ENCODE measurements at places on chromosomes 3 and 15.

GRCh38 chr15:25775317-25775912 lies 87.7 kb downstream of the ATP10A start:
- DNase-seq: no peak

DNA sequence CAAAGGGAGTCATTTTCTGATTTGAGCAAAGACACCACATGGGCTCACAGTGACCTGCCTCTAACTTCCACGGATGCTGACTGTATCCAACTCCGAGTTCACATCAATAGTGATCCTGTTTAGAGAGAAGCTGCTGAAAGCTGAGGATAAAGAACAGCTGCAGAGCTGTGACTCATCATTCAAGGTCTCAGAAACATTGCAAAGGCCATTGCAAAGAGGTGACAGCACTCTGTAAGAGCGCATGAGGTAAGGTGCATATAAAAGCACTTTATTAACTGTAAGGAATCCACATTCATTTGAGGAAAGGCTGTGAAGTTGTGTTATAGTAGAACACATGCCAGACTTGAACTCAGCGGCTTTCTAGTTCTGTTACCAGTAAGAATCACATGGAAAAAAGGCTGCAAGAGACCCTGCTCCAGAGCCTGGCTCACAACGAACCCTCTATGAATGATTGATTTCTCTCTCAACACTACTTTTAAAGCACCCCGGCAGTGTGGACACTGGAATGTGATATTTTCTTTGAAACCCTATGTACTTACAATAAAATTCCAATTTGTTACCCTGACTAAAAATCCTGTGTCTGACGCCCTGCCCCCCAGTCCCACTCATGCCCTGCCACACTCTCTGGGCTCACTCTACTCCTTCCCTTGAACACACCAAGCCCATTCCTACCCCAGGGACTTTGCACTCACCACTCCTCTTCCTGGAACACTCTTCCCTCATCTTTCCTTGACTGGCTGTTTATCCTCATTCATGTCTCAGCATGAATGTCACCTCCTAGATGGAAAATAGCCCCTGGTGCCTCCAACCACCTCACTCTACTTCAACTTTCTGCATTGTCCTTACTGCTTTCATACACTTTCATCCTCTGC lies 111.2 kb downstream of the LSM3 start:
- no peak for DNase-seq

GRCh38 chr3:66817951-66818557 lies 180.1 kb upstream of the KBTBD8 start:
- no peak for DNase-seq

- DNase-seq: no peak
Measured at GRCh38 chr3:126895178-126896066, 87.5 kb upstream of the PLXNA1 start.

DNA sequence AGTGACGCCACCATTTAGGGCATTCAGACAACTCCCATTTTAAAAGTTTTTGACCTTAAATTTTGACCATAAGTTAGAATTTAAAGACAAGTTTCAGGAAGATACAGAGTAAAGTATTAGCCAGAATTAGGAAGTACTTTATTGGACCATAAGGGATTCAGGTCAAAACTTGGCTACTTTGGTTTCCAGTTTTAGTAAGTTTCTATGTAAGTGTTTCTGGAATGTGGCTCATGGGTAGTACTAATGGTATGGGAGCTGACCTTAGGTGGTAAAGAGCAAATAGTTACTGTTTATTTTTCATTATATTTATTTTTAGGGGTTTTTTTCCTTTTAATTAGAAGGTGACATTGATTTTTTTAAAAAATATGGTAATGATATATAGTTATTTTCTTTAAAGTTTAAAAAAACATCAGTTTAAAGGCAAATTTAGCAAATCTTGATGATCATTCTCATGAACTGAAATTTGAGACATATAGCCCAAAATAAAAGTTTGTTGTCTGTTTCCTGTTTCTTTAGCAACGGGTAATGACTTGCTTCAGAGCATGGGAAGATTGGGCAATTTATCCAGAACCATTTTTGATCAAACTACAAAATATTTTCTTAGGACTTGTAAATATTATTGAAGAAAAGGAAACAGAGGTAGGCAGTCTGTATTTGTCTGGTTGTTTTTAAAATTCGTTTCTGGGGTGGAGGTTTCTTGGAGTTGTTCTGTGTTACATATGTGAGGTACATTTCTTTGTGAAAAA lies 34.3 kb downstream of the U2SURP start:
- no peak for DNase-seq

DNA sequence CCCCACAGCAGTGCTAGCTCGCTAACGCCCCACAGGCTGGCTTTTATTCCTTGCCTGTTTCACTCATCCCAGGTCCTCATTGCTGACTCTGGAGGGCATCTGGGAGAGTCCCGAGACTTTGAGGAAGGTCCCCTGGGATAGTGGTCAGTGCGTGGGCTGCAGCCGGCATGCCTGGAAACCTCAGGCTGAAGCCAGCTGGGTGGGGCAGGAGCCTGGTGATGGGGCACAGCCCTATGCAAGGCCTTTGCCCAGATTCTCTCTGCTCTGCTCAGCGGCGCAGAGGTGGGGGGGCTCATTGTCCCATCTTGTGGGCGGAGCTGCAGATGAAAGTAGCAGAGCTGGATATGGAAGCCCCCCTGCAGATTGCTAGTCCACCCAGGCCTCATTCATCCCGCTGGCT lies 55.7 kb upstream of the SMAD6 start:
- no peak for DNase-seq

GRCh38 chr3:140762746-140763145 lies 84.9 kb downstream of the TRIM42 start:
- no peak for DNase-seq

GRCh38 chr3:107620534-107620933 lies 97.8 kb downstream of the BBX start:
- DNase-seq: no peak

- DNase-seq: no peak
Measured at GRCh38 chr15:64210371-64210770, 47.5 kb upstream of the PPIB start.

DNA sequence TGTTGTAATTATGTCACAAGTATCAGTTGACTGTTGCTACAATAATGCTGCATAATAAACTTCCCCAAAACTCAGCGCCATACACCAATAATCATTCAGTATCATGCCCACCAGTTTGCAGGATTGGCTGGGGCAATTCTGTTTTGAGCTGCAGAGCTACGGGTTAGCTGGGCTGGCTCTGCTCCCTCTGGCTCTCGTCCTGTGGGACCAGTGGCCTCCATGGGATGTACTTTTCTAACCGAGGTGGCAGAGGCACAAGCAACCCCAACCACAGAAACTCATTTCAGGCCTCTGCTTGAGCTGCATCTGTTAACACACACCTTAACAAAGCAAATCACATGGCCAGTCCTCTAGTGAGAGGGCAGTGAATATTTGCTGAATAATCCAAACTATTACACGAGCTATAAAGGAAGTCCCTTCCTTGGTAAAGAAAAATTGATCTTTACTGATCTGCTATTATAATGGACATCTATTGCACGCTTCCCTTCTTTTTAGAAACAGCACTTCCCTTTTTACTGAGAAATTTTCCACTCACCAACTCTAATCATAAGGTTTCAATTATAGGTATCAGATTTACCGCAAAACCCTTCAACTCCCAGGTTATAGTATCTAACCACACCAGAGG lies 10.9 kb upstream of the BCL2A1 start:
- DNase-seq: no peak

DNA sequence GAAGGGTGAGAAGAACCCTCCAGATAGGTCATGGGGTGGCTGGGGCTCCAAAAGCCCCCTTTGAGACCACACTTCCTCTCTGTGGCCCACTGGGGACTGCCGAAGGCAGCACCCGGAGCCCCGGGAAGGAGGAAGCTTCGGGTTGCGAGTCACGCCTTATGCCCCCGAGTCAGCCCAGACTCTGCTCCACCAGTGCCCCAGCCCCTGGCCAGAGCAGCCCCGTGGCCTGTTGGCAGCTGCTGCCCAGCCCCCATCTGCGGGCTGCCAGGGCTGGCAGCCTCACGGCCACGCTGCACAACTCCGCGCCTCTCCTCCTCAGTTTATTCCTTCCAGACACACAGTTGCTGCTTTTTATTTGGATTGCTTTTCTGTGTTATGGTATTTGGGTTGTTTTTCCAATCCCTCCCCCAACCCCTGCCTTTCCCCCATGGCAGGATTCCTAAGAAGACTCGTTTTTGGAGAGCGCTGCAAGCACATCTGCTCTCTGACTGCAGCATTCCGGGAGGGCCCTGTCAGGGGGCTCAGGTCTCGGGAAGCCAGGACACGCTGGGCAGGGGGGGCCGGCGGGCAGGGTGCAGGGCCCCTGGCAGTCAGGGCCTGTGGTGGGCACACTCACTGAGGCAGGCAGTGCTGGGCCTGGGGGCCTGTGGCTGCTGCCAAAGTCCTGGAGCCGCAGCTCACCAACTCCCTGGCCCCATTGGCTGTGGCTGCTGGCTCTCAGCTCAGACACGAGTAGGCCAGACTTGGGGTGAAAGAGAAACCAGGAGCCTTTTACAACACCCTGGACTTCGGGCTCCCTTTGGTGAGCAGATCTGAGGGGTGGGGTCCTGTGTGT lies 20.2 kb downstream of the MAGEF1 start:
- DNase-seq: no peak

GRCh38 chr3:39637807-39638206 lies 170.3 kb downstream of the MOBP start:
- DNase-seq: no peak

DNA sequence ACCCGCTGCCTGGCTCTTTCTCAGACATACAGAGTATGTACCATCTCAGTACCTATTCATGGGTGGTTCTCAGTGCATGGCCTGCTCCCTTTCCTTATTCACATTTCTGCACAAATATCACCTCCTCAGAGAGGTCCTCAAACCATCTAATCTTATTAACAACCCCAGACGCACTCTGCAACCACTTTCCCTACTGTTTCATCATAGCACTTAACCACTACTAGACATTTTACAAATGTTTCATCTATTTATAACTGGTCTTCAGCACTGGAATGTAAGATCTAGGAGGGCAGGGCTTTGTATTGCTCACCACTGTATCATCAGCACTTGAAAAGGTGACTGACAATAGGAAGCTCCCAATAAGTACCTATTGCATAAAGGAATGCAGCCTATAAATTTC lies 45.1 kb downstream of the TNIK start:
- no peak for DNase-seq

DNA sequence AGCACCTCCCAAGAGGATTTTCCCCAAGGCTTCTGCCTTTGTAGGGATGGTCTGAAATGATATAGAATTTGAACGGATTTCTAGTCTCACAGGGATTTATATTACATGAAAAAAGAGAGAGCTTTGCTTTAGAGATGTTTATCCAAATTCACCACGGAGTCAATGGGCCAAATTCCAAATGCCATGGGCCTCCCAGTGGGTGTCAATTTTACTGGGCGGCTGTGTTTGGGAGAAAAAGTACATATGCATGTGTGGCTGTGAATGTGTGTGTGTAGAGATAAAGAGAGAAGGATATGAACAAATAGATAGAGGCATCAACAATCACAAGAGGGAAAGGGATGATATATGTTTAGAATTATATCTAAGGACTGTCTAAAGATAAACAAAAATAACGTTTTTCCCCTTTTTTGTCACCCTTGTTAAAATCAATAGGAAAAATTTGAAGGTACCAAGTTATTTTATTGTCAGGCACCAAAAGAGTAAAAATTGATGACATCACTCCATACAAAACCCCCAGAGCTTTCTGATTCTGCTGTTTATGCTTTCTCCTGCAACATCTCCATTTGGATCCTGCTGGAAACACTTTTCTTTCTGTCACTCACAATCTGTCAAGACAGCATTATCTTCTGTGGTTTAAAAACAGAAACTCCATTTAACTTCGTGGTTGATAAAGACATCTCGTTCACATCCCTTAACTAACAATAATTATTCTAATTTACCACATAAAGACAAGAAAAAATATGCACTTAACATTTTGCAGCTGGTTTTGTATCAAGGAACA lies 160.7 kb downstream of the FHIT start:
- DNase-seq: no peak

DNA sequence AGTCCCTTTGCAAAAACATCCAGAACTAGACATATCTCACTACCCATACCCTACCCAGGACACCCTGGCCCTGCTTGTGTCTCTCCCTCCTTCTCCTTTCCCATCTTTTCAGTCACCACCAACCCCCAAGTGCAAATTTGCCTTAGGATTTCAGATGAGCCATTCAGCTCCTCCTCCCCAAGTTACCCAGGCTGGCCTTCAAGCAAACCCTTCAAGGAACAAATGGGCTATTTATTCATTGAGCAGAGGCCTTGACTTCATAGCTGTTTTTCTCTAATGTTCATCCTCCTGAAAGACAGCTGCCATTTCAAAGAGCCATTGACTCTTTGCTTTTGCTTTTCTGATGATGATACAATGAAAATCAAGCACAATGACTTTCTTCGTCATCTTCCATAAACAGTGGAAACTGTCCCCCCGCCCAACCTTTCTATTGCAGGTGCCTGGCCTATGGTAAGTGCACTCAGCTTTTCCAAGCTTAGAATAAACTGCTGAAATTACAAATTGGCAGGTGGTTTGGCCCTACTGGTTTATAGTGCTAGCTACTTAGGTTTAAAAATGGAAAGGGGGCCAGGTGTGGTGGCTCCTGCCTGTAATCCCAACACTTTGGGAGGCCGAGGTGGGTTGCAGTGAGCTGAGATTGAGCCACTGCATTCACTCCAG lies 26.1 kb upstream of the KLHL6 start:
- no peak for DNase-seq

GRCh38 chr3:60967141-60967540 lies 284.1 kb downstream of the FHIT start:
- no peak for DNase-seq

DNA sequence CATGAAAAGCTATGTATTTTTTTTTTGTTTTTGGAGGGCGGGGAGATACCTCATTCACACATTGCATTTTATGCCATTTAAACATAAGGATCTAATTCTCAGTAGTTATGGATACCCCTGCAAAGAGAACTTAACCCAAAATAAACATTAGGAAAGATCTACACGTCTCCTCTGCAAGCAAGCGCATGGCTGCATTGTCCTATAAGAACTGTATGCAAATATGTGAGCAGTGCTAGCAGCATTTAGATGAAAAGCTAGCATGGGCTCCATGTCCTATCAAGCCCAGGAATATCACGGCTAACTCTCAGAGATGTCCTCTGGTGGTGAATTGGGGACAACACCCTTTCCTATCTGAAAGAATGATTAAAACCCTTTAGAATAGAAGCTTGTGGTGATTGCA lies 292.8 kb downstream of the MEX3B start:
- no peak for DNase-seq

DNA sequence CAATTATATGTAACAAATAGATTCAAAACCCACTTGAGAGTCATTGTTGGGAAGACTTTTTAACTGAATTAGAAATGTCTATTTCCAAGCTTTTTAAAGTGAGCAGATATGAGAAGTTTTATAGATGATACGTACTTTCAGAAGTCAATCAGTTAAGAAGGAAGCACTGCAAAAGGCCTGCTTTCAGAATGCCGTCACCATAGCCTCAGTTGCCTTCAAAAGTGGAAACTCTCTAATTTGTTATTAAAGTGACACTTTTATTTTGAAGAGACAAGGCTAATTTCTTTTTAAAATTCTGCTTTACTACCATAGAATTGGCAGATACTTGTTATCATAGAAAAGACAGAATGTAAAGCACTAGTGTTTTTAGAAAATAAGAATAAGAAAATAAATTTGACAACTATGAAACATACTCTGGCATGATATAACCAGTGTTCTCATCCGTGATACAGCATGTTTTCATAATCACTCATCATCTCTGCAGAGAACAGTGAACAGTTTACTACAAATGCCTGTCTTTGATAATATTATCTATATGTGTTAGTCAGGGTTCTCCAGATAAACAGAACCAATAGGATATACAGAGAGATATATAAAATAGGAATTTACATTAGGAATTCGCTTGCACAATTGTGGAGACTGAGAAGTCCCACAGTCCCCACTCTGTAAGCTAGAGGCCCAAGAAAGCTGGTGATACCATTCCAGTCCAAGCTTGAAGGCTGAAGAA lies 7.0 kb upstream of the PLD1 start:
- no peak for DNase-seq

- no peak for DNase-seq
Measured at GRCh38 chr15:67025719-67026609, 39.4 kb upstream of the SMAD3 start.

Data from cortex of kidney (tissue), 1 donor.